ENCODE measurements at places on chromosomes 4 and X.
A peak's percentile ranks its signal among the peaks of the same experiment; 100 is the strongest.

- peak; percentile 33 for DNase-seq
These were observed 39.0 kb upstream of the PROM1 start for GRCh38 chr4:16122784-16123183.

DNA sequence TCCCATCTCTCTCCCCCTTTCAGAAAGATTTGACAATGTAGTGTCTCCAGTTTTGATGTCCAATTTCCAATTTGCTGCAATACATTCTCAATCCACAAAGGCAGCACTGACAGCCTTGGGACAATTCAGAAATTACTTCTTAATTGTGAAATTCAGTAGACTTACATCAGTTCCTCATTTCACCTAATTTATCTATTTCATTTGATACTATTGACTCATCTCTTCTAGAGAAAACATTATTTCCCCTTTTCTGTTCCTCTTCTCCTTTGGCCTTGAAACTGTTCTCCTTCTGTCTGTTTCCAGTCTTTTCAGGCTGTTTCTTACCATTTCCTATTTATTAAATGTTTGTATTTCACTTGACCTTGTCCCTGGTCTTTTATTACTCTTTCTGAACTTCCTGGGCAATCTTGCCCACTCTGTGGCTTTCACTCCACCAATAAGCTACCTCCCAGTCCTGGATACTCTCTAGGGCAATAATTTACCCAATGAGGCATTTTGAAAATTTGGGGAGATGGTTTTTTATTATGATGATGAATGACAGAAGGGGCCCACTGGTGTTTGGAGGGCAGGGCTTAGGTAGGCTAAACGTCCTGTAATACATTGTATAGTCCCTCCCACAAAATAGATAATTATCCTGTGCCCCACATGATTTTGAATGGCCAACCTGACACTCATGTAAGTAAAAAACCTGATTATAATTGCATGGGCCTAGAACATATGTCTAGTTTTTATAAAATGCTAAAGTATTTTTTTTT, 498.0 kb upstream of the BOD1L1 start:
- DNase-seq: no peak

- DNase-seq: peak; percentile 30
These were observed 19.3 kb upstream of the CSF2RA start for GRCh38 chrX:1249101-1249887.

DNA sequence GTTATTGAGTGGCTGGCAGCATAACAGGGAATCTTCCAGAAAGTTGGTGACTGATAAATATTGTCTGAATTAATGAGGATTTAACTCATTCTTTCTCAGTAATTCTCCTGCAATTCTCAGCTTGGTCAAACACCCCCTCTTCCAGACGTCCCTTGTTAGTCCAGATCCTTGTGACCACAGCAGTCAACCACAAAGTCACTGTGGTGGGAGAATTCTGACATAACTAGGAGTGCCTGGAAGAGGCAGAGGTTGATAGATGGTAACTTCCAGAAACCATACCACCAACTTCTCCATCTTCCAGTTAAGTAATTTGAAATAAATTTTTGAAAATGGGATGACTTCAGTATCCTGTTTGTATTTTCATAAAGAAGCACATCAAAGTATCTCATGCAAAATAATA, 90.1 kb downstream of the CEP44 start:
- DNase-seq: no peak

DNA sequence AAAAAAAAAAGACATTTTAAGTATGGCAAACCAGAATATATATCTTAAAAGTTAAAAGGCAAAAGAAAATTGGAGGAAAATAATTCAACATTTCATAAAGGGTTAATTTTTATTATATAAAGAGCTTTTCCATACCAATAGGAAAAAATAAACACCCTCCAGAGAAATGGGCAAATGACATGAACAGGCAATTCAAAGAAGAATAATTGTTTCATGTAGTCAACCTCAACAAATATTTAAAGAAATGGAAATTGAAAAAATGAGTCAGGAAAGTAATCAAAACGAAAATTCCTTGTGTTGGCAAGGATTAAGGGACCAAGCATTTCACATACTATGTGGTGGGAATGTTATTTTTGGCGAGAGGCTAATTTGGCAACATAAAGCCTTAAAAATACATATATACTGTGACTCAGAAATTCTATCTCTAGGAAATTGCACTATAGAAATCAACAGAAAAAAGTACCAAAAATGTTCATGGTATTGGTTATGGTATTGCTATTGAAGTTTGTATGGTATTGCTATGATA, 87.6 kb downstream of the HAUS3 start:
- no peak for DNase-seq

DNA sequence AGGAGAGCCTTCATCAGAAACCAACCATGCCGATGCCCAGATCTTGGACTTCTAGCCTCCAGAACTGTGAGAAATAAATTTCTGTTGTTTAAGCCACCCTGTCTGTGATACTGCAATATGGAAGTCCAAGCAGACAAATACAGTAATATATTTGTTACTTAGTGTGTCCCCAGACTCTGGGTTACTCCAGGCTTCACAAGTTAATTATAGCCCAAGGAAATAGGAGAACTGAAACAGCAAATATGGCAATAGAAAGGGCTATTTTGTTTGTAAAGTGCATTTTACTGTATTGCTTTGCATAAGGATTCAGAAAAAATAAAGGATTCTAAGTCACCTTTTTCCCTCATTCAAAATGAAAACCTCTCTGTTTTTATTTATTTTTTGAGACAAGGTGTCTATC, 15.7 kb downstream of the TIGD4 start:
- DNase-seq: no peak

- DNase-seq: no peak
These were observed 122.2 kb downstream of the CBR4 start for GRCh38 chr4:168887809-168888208.

- peak; percentile 80 for DNase-seq
These were observed 110.5 kb upstream of the ENPP6 start for GRCh38 chr4:184328022-184328736.

DNA sequence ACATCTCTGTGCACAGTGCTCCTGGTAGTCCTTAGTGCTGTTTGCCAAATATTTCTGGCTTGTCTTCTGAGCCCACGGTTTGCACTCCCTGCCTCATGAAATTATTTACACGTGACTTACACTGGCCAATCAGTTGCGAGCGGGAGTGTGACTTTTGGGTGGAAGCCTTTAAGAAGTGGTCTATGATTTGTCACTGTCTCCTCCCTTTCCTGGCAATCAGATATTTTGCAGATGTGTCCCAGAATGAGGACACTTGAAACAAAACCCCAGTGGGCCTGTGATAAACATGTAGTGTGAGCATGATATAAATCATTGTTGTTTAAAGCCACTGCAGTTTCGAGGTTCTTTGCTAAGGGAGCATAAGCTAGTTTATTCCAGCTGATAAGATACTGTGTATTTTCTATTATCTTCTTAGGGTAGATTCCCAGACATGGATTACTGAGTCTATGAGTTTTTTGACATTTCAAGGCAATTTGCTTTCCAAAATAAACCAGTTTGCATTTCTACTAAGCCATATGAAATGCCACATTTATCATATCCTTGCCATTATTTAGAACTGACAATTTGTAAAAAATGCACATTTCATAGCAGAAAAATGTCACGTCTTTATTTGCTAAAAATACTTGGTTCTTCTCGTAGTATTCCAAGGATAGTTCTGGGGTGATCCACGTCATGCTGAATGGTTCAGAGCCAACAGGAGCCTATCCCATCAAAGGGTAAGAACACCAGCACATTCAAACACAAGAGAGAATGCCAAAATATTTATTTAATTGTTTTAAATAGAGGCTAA, 12.0 kb downstream of the BST1 start:
- no peak for DNase-seq

GRCh38 chr4:41977709-41978108, 3.8 kb upstream of the DCAF4L1 start:
- peak; percentile 55 for DNase-seq

DNA sequence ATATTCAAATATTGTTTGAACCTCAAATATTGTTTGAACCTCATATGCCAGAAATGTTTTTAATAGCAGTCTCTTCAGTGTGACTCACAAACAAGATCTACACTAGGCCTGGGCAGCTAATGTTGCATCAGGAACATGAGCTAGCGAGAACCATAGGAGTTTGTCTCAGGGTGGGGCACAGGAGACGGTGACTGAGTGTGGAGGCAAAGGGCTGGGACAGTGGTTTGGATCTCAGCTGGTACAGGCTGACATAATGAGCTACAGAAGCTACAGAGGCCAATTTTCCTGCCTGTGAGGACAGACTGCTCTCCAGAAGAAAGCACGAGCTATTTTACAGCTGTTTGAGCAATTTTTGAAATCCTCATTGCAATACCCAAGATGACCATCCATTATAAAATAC, 224.7 kb downstream of the CENPC start:
- no peak for DNase-seq

DNA sequence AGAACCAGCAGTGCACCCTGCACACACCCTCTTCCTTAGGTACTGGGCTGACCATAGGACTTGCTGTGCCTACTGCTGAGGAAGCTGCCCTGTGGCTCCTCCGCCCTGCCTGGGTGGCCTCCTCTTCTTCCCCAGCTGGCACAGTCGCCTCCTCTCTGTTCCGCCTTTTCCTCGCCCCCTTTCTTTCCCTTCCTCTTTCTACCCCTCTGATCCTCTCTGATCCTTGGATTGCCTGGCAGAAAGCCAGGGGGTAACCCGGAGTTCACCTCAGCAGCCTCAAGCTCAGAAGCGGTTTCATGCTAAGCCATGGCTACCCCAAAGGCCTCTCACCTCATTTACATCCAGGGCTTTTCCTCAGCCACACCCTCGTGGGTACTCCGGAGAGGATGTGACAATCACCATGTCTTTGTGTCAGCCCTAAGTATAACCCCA, 136.2 kb downstream of the SMIM20 start:
- DNase-seq: no peak

DNA sequence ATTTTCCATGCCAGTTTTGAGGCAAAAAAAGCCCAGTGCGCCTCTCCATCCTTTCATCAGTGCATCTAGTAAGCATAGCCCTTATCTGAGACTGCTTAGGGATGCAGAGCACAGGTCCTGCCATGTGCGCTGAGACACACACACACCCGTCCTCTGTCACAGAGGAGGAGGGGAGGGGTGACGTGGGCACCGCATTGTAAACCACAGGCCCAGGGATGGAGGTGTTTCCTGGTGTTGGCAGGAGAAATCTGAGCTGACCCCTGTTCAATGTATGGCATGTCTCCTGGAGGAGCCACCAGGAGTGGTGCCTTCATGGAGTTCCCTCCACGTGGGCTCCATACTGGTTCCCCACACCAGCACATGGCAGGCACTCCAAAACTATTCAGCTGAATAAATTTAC, 65.8 kb upstream of the HELT start:
- DNase-seq: no peak

- DNase-seq: no peak
These were observed 229.2 kb downstream of the RBMX2 start for GRCh38 chrX:130631011-130631410.

DNA sequence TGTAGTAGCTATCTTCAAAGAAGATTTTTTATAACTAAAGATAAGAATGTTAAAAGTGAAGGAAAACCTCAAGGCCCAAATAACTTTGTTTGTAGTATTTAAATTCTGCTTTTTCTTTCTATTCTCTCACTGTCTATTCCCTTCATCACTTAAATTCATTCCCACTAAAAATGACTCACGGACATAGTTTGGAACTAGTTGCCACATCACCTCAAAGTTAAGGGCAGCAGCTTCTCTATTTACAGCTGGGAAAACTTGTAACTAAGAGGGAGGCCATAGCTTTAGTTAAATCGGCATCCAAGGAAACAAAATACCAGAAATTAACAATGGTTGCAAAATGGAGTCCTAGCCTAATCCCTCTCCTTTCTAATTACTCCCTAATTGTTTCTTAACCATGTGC, 325.4 kb upstream of the MAGEB2 start:
- no peak for DNase-seq

DNA sequence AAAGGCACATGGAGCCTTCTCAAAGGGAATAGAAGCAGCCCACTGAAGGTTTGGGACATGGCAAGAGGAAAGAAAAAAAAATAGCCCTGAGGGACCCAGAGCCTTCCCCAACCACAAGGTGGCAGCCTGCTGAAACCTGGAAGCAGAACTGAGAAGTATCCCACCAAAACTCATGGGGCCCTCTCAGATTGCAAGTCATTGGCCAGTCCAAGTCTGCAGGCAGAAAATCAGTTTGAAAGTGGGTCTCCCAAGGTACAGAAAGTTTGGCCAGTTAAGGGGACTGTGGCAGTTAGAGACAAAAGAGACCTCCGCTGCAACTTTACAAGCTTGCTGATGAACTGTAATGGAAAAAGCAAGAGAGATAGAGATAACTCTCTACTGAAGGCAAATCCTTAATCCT, 155.8 kb downstream of the ANTXR2 start:
- DNase-seq: peak; percentile 52

DNA sequence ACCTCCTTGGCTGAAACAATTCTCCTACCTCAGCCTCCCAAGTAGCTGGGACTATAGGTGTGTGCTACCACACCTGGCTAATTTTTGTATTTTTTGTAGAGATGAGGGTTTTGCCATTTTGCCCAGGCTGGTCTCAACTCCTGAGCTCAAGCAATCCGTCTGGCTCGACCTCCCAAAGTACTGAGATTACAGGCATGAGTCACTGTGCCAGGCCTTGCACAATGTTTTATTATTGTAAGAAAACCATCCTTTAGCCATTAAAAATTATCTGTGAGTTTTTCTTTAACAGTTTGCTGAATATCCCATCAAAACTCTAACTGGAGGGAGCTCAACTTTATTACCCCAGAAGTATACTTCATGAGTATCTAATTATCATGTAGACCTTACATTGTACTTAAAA, 900.3 kb downstream of the PCDH7 start:
- DNase-seq: no peak

DNA sequence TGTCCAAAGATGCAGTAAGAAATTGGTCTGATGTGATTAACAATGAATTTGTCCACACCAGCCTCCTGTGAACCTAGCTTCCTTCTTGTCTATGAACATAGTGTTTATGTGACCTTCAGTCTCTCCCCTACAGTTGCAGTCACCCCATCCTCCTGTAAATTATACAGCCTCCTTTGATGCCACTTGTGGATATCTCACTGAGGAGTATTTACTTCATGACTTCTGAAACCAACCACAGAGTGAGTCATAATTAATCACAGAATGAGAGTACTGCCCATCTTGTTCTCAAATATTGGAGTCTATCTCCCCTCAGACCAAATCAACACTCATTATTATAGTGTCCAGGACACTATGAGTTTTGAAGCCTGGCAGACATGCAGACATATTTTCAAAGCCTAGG, 27.3 kb upstream of the XAGE2 start:
- peak; percentile 74 for DNase-seq

DNA sequence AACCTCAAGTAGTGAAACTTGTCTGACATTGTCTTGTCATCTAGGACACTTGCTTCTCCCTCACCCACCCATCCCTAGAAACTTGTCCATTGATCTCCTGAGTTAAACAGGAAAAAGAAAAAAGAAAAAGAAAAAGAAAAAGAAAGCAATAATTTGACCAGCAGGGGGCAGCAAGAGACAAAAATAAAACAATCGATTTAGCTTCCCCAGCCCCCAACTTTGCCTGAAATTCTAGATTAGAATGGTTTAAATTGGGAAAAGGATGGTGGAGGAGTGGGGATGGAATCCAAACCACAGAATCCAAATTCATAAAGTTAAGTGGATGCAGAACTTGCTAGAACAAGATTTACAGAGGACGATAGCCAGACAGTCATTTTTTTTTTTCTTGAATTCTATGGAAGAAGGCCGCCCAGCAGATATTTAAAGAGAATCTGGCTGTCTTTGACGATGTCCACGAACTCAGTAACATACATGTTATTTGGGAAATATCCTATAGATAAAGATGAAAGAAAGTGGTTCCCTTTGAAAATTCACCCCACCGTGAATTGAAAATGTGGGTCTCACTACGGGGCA, 282.9 kb downstream of the USP46 start:
- peak; percentile 58 for DNase-seq

- DNase-seq: no peak
These were observed 131.2 kb downstream of the HTR2C start for GRCh38 chrX:114715096-114715495.

- DNase-seq: no peak
These were observed 38.4 kb upstream of the PJA1 start for GRCh38 chrX:69203638-69204037.
